ENCODE measurements at places on chromosomes 1 and 21. TPM values are rescaled to one million over a fixed set of nuclear protein-coding genes. Genes with fewer than 3 reads are reported as not detected.

DNA sequence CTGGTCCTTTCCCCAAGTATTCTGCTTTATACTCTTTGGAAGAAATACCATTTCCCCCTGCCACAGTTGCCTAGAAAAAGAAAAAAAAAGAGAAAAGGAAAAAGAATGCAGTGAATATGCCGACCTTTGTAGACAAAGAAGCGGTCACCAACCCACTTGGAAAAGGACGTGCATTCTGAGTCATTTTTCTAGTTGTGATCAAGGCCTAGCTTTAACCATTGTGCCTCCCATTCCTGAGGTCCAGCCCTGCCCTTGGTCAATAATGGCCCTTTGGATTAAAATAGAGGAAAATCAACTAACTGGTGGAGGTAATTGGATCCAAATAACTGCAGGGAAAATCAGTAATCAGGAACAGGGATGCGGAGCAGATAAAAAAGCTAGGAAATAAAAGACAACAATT, 24.8 kb downstream of the S1PR1 start:
- DNase-seq, result no peak

- DNase-seq, result no peak
Measured at GRCh38 chr1:41673378-41673777, 188.9 kb upstream of the EDN2 start.

DNA sequence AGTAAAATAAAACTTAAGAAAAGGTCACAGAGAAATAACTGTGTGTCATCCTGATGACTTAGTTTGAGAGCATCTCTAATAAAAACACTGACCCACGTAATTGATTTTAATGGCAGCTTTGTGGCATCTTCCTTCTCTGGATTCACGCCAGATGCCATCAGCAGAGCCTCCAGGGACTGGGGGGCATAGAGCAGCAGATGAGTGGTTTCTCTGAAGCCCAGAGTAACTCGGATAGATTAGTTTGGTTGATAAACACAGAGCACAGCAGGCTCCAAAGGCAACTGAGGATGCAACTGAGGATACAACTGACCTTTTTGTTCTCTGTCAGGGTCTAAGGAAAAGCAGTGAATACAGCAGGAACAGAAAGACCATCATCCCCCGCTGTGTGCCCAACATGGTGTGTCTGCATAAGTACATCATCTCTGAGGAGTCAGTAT, 180.8 kb downstream of the RPS6KC1 start:
- DNase-seq, result peak; percentile 78

GRCh38 chr1:15245593-15246360, 1.2 kb upstream of the FHAD1 start:
- no peak for DNase-seq

PLCH2 gene
- not detected for total RNA-seq

OLFML2B gene
- 5.3 TPM for total RNA-seq

DNA sequence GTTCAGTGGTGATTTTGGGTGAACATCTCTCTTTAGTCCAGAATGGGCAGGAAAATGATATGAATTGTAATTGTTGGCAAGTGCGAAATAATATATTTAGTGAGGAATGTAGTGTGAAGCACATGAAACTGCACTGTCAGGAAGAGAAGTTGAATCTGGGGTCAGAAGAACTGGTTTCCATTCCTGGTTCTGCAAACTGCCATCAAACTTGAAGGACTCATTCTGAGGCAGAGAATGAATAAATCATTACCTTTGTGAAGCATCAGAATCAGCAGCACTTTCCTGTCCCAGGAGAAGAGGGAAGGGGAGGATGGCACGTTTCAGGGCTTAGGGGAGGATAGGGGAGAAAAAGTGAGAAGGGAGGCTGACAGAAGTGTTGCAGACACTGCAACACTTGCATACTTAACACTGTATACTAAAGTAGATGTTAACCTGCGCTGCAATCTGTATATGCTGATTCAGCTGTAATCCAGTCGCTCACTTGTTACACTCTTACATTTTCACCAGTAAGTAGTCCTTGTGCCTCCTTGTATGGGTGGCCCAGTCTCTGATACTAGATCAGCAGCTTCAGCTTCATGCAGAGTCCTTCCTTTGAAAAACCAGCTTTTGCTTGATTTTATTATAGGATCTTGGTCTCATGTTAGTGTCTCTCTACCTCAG, 10.5 kb upstream of the RPTN start:
- no peak for DNase-seq
